ENCODE measurements at places on chromosomes 2 and 18. TPM values are rescaled to one million over a fixed set of nuclear protein-coding genes. Genes with fewer than 3 reads are reported as not detected.

Gene HRH4
- 1.7 TPM for total RNA-seq

- no peak for DNase-seq
These were observed 158.4 kb downstream of the BCL2 start for GRCh38 chr18:63161032-63161760.

Gene ARMC9
- 37.1 TPM for total RNA-seq

DNA sequence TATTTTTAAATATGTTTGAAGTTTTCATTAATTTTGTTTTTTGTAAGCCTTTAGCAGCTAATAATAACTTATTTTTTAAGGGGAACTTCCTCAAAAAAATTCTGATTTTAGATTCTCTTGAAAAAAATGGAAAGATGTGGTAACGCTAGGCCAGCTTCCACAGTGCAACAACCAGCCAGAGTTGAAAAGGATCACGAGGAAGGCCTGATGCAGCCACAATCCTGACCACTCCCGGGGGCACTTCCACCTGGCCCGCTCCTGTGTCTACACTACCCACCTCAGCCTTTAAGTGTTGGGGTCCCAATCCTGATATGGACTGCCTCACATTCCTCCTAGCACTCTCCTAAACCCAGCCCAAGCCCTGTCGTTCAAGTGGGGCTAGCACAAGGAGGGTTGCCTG is 101.1 kb downstream of the TMEM17 start:
- no peak for DNase-seq

DNA sequence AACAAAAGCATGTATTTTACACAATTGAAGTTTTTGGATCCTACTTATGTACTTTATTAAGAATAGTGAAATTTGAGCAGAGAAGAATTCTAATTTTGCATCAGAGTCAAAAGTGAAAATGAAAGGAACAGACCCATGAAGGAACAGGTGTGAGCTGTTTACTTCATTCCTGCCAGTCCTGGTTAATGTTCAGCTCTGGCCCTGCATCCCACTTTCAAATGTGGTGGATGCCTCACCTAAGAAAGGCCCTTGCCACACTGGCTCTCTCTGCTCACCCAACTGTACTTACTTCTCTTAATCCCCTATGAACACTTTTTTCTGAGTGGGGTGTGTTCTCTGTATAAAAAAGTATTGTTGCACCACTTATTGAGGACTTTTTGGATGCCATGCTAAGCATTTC is 22.2 kb downstream of the FAM110C start:
- DNase-seq = no peak

GRCh38 chr2:106995556-106995955 is 109.6 kb upstream of the ST6GAL2 start:
- DNase-seq = no peak

DNA sequence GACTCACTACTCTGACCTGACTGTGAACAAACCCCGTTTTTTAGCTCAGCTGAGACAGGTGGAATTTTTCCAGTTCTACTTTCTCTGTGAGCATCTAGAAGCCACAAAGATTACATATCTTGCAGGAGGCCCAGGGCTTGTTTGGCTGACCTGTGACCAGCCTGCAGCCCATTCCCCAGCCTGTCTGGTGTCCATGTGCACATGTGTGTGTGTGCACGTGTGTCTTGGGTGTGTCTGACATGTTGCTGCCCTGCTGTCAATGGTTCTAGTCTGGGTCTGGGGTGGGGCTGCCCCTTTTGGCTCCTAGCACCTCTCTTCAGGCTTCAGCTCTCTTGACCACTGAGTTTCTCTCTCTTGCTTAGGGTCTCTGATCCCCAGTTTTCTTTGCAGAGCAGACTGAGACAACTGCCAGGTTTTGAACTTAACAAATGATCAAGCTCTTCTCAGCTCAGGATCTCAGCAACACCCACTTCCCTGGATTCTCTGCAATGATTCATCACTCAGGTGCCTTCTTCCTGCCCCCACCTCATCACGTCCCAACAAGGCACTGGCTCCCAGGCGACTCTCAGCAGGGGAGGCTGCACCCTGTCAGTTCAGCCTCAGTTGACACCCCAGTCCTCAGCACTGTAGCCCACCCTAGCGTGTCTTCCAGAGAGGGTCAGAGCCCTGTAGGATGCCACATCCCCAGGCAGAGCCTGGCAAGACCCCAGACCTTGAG is 130.3 kb downstream of the CELF4 start:
- DNase-seq = no peak

GRCh38 chr18:55405893-55406406 is 182.0 kb downstream of the TCF4 start:
- DNase-seq = peak; percentile 67

GRCh38 chr2:16832910-16833309 is 167.3 kb upstream of the CYRIA start:
- no peak for DNase-seq

GRCh38 chr2:113126845-113127645 is at the start of gene IL1RN:
Gene IL1RN, plus strand, starts transcription at chr2:113127598. Its CDS starts 27 bp downstream, at chr2:113127625.
- DNase-seq = no peak

- no peak for DNase-seq
These were observed 4.1 kb downstream of the CCDC195 start for GRCh38 chr2:224711859-224712665.

DNA sequence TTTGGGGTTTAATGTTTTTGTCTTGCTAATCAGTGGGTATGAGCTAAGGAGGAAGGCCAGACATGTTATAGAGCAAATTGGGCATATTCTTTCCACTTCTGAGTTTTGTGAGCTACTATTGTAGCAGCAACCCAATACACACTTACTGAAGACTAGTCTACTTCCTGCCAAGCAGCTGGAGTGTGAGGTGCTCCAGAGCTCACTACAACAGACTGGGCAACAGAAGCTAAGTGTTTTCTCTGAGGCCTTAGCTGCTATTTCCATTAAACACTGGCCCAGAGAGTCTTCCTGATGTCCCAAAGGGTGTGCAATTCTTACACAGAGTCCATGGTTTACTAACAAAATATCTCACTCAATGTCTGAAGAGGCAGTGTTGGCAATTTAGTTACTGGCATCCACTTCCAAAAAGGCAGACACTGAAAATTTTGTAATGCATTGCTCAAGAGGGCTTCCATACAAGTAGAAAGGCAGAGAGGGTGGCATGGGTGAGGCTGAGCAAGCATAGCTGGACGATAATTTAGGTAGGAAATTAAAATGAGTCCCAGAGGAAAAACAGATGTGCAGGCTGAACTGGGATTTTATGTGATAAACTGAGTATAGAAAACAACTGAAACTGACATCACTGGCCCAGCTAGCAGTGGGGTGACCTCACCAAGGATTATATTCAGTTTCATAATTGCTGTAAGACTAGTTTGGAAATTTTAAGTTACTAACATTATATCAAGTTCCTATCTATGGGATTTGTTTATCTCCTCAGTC is 68.6 kb downstream of the ZC3H6 start:
- no peak for DNase-seq

Gene MLPH
- total RNA-seq = 423 TPM

Gene MYOM1
- 2.5 TPM for total RNA-seq

Gene MTCL1
- 10.1 TPM for total RNA-seq

DNA sequence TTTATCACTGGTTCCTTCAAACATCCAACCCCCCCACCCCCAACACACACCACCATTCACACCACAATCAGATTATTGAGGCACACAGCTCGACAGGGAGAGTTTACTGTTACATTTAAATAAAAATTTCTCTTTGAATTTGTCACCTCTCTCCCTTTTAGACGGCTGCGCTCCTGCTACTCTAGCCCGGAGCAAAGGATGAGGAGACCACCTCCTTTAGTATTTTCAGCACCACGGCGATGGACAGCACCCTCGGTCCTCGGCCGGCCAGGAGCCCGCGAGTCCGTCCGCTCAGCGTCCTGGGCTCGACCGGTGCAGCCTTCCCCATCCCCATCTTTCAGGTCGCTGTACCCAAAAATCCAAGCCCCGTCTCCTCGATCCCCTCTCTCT is 892 bp downstream of the CELF4 start:
- DNase-seq = peak; percentile 75

Gene UPP2
- total RNA-seq = not detected

Gene METAP1D
- 4.1 TPM for total RNA-seq

- DNase-seq = no peak
These were observed 3.9 kb downstream of the CDCA7 start for GRCh38 chr2:173358616-173359015.

GRCh38 chr2:138838851-138839620 is 58.8 kb upstream of the NXPH2 start:
- no peak for DNase-seq

Gene GPR75
- total RNA-seq = 2.5 TPM

GRCh38 chr18:29226213-29226612 is 1049.3 kb upstream of the CDH2 start:
- DNase-seq = no peak

Gene CHRNG
- not detected for total RNA-seq

DNA sequence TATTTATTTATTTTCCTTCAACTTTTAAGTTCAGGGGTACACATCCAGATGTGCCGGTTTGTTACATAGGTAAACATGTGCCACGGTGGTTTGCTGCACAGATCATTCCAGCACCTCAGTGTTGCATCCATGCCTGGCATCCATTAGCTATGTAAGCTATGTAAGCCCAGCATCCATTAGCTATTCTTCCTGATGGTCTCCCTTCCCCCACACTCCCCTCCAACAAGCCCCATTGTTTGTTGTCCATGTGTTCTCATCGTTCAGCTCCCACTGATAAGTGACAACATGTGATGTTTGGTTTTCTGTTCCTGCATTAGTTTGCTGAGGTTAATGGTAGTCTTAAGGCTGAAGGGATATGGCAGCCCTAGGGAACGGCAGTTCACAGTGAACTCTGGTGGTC is 203.4 kb downstream of the CTNNA2 start:
- DNase-seq = no peak

Gene PRKD3
- 43.6 TPM for total RNA-seq

Gene DSC3
- total RNA-seq = 1.6 TPM

DNA sequence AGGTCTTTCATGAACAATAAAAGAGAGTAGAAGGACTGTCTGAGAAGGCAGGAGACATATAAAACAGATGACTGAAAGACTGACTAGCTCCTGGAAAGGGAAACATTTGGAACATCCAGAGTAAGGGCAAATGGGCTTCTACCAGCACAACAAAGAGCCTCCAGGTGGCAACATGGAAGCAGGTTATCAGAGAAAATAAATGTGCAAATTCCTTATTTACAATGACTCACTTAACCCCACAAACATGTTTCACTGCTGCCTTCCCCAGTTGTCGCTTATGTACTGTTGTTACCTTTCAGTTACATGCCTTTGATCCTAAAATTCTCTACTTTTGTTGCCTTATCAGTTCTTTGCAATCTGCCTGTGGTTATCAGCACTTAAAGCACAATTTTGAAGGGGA is 117.0 kb downstream of the HIBCH start:
- no peak for DNase-seq

- peak; percentile 80 for DNase-seq
These were observed 45.8 kb downstream of the PTPN2 start for GRCh38 chr18:12838178-12838634.

DNA sequence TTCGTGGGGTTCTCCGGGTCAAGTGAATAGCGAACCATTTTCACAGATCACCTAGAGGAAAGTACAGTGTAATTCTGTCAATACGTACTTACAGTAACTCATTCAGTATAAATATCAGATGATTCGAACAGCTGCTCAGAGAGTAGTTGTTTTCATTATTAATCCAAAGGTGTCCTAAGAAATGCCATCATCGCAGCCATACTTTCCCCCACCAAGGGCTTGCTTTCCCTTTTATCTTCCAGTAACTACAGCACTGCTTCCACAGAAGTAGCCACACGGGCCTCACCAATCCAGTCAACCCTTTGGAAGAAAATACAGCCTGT is 4.5 kb upstream of the C18orf32 start:
- DNase-seq = no peak

Gene PHLPP1
- 11.9 TPM for total RNA-seq

Gene CPO
- not detected for total RNA-seq

Gene RAB17
- total RNA-seq = 50.9 TPM

DNA sequence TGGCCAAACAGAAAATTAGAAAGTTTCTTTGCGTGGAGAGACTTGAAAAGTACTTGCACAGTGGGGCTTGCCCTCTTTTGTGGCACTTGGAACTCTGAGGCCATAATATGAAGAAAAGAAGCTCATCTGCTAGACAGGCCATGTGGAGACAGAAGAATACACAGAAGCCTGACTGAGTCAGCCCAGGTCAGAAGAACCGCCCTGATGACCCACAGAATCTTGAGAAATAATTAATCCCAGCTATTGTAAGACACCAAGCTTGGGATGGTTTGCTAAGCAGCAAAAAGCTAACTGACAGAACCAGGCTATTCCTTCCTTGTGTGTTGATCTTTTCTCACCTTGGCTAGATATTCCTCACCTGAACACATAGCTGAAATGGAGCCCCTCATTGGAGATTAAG is 33.7 kb downstream of the G6PC2 start:
- DNase-seq = no peak

DNA sequence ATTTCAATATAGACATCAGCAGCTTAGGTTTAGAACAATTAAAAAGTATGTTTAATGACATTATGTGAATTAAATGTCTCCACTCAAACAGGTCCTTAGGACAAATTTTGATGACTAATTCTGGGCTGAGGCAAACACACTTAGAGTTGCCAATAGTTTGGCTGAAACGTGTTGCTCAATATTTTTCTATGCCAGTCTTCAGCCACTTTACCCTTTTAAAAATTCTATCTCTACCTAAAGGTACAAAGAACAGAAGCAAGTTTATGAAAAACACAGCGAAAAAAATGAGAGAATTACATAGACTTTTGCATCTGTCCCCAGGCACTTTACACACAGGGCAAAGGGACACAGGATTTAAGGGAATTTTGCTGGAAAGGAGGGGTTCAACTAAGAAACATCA is 4.5 kb downstream of the IDH1 start:
- no peak for DNase-seq

- DNase-seq = no peak
These were observed 5.2 kb upstream of the SPAST start for GRCh38 chr2:32058130-32058529.

DNA sequence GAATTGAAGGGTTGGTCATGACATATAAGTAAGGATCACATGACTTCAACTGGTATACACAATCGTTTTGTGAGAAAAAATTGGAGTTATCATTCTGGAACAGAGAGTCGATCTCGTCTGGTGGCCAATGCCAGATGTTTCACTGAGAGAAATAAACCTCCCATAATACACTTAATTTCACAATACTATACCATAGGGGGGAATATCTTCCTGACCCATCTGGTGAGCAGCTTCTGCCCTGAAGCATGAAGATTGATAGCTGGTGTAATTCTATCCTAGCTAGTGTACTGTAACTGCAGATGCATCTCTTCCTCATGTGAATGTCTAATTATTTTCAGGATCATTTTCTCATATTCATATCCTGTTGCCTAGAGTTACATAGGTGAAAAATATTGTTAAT is 15.7 kb upstream of the CDH7 start:
- no peak for DNase-seq

DNA sequence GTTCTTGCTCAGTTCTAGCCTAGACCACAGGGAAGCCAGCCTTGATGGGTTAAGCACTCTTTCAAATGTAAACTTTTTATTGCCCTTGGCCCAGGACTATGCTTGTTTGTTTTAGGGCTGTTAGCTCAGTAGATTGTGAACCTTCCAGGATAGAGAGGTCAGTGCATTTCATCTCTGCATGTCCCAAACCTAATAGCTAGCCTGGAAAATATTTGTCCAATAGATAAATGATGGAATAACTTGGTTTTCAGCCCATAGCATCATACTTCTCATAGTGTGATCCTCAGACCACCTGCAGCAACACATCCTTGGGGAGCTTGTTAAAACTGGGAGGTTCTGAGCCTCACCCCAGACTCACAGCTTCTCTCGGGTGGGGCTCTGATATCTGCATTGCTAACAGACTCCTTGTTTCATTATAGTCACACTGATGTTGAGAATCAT is 59.8 kb downstream of the TRIB2 start:
- no peak for DNase-seq
